Neural crest cell (in vitro differentiated cells): ENCODE measurements at places on chromosomes 5 and 9.

DNA sequence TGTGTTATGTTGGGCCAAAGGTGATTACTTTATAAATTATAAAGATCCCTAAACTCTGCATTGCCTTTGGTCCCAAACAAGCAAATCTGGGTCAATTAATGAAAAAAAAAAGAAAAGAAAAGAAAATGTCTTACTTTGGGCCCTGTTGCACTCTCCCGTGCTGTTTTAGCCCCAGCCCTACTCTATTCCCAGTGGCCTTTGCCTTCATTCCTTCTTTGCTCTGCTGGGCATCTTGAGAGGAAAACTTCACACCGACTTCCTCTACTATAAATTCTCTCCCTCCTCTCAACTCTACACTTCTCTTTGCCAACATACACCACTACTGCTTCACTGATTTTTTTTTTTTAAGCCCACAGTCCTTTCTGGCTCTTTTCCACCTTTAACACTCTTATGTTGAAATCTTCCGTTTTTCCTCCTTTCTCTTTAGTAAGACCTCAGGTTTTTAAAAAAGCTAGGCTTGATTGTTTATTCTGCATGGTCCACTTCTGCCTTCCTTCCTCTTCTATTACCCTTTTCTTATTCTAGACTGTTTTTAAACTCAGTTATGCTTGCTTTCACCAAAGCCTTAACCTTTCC lies 4.5 kb upstream of the MSMP start:
- DNase-seq = no peak

- no peak for DNase-seq
These were observed 54.0 kb upstream of the C5orf58 start for GRCh38 chr5:170178814-170179213.

DNA sequence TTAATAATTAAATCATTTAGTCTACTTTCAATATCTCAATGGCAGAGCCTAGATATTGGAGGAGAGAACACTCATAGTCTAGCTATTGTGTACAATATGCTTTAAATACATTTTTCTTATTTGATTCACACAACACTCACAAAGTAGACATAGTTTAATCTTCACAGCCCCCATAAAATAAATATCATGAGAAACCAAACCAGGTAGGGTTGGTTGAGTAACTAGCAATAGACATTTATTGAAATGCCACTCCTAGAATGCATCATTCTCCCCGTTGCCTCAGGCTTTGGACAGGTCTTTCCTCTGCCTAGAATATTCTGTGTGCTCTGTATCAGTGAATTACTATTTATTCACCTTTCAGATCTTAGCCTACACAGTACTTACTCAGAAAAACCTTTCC lies 141.9 kb downstream of the CEMIP2 start:
- DNase-seq = no peak

DNA sequence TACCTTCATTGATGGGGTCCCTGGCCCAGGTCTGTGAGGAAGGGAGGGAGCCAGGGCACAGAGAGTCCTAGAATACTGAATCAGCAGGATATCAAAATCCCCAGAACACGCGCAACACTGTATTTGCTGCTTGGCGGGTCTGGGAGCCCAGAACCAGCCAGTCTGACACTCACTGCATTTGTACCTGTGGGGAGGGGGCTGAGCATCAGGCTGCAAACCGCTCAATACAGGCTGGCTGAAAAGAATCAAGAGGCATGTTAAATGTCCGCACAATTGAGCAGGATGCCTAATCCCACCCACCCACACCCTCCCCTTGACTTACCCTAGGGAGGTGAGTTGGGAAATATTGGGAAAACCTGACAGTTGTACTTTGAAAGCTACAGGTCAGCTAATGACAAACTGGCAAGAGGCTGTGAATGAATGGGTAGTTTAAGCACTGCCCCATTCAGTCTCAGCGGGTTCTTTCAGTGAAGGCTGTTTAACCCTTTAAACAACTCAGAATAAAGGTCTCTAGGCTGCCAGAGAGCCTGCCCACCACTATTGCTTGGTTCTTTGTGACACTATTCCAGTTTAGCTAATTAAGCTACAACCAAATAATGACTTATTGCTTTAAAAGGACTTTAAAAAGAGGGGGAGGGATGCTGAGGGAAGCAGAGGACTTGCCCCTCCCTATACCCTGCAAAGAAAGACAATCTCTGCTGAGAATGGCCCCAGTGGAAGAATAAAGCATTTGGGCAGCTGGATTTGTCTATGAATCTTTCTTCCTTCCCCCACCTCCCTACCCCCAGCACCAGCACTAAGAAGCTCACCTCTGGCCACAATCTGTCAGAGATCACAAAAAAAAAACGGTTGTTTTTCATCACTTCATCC lies 5.0 kb downstream of the SPRY4 start:
- DNase-seq = no peak

DNA sequence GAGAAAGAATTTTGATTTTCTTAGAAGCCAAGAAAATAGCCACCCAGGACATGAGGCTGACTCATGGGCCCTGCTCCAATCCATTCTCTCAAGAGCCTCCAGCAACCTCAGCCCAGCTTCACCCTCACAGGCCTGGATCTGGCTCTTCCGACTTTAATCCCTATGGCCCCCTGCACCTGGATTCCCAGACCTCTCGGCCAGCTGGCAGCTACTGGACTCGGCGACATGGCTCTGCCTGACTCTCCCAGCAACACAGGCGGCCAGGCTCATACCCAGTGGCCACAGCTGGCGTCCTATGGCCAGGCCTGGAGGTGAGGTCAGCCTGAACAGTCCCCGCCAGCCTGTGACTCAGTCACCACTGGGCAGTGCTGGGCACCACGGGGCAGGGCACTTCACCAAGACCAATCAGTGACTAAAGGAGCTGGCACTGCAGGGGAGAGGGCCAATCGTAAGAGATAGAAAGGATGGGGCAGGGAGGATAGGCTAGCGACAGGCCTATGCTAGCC lies 6.2 kb upstream of the PDLIM4 start:
- DNase-seq = no peak

GRCh38 chr9:14310311-14310710 lies 3.6 kb downstream of the NFIB start:
- no peak for DNase-seq

- no peak for DNase-seq
These were observed 96.2 kb upstream of the SMC2 start for GRCh38 chr9:103997856-103998370.

GRCh38 chr5:88214655-88215054 lies 54.0 kb downstream of the TMEM161B start:
- DNase-seq = no peak

DNA sequence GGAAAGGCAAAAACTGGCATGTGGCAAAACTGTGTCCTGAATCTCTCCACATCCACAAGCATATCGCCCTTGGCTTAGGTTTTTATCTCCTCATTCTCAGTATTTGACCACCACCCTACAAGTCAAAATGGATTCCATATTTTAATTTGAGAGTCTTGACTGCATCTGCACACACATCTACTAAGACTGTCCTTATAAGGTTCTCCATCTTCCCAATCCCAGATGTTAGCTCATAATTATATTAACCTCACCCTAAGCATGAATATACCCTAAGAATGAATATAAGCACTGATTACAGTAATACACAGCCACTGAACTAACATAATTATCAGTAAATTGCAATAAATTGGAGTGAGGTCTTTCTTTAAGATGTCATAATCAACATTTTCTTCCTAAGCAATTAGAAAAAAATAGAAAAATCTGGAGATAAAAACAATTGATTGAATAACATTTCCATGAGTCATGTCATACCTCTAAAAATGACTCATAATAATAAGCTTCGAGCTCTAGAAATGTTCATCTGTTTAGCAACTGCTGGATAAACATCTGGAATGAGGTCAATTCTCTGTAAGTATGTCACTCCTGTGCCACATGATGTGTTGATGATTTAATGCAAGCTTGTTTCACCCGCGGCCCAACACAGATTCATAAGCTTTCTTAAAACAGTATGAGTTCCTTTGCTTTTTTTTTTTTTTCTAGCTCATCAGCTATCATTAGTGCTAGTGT lies 39.9 kb upstream of the PAM start:
- DNase-seq = no peak

DNA sequence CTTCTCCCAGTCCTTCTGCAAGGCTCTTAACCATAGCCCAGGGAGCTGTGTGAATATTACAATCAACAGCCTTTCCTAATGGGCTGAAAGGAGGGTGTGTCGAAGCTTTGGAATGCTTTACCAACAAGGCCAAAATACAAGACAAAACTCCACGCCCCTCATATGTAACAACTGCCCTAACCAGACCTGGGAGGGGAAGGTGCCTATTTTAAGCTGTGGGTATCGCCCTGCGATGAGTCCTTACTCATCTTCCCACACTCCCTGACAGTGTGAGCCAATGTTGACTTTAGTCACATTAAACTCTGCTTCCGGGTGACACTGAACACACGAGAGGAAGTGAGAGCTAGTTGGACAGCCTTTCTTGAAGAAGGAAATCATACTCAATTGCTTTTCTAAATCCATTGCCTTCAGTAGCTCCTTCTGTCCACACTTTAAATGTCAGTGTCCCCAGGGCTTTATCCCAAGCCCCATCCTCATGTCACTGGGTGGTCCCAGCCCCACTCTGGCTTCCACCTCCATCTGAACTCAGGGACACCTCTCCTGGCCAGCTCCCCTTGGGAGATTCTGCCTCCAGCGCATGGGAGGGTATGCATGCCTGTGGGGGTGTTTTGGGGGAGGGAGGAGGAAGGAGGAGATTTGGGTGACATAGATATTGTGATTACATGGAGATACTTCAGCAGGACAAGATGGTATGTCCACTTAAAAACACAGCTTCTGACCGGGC lies 6.5 kb upstream of the TBC1D9B start:
- DNase-seq = no peak

DNA sequence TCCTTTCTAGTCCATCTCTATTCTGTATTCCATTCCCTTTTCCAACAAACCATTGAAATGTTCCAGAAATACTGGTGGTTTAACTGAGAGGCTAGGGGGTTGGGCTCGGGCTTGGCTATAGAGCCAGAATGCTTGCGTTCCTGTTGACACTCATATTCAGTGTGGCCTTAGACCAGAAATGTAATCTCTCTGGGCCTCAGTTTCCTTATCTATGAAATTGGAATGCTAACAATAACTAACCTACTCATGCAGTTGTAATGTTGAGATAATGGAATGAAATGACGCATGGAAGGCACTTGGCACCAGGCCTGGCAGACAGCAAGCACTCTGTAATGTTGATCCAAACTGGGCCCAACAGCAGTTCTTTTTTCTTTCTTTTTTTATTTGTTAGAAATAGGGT lies 26.8 kb downstream of the JADE2 start:
- no peak for DNase-seq

DNA sequence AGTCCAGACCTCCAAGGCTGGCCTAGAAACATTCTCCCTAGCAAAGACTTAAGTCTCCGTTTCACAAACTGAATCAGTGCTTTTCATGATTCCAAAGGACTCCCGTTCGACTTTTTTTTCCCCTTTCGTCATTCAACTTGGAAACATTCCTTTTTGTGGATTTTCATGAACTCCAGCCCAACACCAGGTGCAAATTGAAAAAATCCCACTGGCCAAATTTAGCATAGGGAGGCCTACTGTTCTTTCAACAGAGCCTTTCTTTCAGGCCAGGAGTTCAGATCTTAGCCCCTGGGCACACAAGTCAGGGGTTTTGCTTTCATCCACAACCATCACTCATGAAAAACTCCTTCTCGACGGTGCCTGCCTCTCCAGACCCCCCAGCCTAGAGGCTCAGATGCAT lies 285.3 kb downstream of the PIK3R1 start:
- DNase-seq = peak; percentile 20

- no peak for DNase-seq
These were observed 139.0 kb upstream of the GABRP start for GRCh38 chr5:170644501-170644900.

GRCh38 chr5:165138236-165138635 lies 1632.8 kb downstream of the MAT2B start:
- DNase-seq = no peak

DNA sequence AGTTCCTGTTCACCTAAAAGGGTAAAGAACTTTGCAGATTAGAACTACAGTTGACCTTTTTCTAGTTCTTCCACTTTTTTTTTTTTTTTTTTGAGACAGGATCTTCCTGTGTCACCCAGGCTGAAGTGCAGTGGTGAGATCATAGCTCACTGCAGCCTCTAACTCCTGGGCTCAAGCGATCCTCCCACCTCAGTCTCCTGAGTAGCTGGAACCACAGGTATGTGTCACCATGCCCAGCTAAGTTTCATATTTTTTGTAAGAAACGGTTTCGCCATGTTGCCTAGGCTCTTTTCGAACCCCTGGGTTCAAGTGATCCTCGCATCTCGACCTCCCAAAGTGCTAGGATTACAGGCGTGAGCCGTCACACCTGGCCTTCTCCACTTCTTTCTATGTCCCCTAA lies 39.7 kb upstream of the TNFAIP8 start:
- no peak for DNase-seq
